Muscle of leg (tissue), 16 donors: ENCODE measurements at places on chromosomes 2 and 18. TPM values are rescaled to one million over a fixed set of nuclear protein-coding genes. Genes with fewer than 3 reads are reported as not detected.

DNA sequence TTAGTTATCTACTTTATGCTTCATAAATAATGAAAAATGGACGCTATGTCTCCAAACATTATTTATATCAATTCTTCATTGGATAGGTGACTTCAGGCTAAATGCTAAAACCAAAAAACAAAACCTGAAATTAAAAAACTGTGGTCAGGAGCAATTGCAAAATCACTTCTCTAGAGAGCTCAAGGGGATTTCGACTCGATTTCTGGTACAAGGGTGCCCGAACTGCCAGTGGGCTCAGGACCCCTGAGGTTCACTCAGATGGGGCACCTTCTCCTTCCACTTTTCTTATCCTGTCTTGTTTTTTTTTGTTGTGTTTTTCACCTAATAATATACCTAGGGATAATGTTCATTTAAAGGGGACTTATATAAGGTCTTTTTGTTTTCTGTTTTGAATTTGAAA lies 65.8 kb upstream of the CELF4 start:
- H3K4me3 ChIP-seq: no peak overlapping the region
- no peaks in the 10 kb centered on the region for H3K36me3 ChIP-seq
- H3K27me3 ChIP-seq: no peaks in the 10 kb centered on the region
- DNase-seq: no peak

GRCh38 chr2:235447210-235447609 lies 46.6 kb upstream of the AGAP1 start:
- H3K27ac ChIP-seq: no peak overlapping the region
- H3K36me3 ChIP-seq: no peaks in the 10 kb centered on the region
- DNase-seq: no peak
- H3K27me3 ChIP-seq: no peaks in the 10 kb centered on the region
- H3K4me3 ChIP-seq: no peak overlapping the region

DNA sequence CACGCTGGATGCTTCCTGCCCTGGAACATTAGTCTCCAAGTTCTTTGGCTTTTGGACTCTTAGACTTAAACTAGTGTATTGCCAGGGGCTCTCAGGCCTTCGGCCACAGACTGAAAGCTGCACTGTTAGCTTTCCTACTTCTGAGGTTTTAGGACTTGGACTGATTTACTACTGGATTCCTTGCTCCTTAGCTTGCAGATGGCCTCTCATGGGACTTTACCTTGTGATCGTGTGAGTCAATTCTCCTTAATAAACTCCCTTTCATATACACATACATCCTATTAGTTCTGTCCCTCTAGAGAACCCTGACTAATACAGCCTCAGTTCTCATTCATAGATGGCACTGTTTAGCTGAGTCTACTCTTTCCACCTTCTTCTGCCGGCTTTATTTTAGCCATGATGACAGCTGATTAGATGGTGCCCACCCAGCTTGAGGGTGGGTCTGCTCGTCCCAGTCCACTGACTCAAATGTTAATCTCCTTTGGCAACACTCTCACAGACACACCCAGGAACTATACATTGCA lies 389.1 kb downstream of the NYAP2 start:
- H3K4me3 ChIP-seq: no peak overlapping the region
- H3K36me3 ChIP-seq: no peaks in the 10 kb centered on the region
- H3K27me3 ChIP-seq: no peaks in the 10 kb centered on the region
- peak; percentile 30 for DNase-seq

DNA sequence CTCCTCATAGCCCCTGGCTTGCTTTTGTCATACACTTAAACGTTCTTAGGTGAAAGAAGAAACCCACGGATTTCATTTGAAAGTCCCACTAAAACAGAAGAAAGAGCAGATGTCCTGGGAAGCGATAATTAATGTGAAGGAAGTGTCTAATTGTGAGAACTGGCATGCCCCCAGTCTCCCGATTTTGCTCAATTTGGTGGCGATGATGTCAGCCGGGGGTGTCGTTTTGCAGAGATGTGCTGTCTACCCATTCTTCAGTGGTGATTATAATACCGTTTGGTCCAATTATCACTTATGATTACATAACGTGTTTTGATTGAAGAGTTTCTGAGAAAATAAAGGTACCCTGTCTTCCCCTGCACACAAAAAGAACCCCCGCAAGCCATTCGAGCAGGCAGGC lies 103.1 kb downstream of the RTN4 start:
- no peak for DNase-seq
- H3K4me3 ChIP-seq: no peak overlapping the region
- H3K4me1 ChIP-seq: peaks cover 17% of the 10 kb centered on the region
- H3K36me3 ChIP-seq: no peaks in the 10 kb centered on the region

DNA sequence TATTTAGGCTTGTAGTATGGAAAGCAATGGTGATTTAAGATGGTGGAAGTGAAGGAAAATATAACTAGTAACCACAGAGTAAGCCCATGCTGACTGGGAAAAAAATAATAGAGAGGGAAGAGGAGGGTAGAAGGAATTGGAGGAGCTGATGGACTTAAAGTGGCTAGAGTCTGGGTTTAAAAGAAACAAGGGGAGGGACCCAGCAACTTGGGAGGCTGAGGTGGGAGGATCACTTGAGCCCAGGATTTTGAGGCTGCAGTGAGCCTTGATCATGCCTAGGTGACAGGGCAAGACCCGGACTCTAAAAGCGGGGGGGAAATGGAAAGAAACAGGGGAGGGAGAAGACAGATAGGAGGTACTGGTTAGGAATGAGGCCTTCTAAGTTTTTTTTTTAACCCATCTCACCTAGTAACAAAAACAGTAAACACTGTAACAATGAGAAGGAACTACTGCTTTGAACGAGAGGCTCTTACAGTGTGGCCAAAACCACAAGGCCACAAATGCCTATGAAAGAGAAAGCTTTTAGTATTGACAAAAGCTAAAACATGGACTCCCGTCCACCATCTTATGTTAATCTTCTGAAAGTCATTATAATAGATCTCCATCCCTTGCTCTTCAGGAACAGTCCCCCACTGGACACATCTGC lies 26.6 kb downstream of the METTL8 start:
- peaks cover 3% of the 10 kb centered on the region for H3K4me1 ChIP-seq
- DNase-seq: no peak
- H3K27me3 ChIP-seq: no peaks in the 10 kb centered on the region

GRCh38 chr18:58552057-58552461 lies 76.8 kb downstream of the ALPK2 start:
- H3K27ac ChIP-seq: no peak overlapping the region
- no peak for DNase-seq
- H3K4me1 ChIP-seq: peaks cover 18% of the 10 kb centered on the region
- H3K36me3 ChIP-seq: no peaks in the 10 kb centered on the region

- no peaks in the 10 kb centered on the region for H3K36me3 ChIP-seq
- peak; percentile 54 for DNase-seq
- H3K4me3 ChIP-seq: no peak overlapping the region
- peaks cover 8% of the 10 kb centered on the region for H3K4me1 ChIP-seq
- no peaks in the 10 kb centered on the region for H3K27me3 ChIP-seq
- no peak overlapping the region for H3K27ac ChIP-seq
Measured at GRCh38 chr2:178275600-178275999, 81.3 kb downstream of the OSBPL6 start.

The SMAD4 gene
- total RNA-seq: 102 TPM

The TTLL4 gene
- total RNA-seq: 9.7 TPM
